Fibroblast of skin of back (primary cell): ENCODE measurements at places on chromosomes 13 and 19.

DNA sequence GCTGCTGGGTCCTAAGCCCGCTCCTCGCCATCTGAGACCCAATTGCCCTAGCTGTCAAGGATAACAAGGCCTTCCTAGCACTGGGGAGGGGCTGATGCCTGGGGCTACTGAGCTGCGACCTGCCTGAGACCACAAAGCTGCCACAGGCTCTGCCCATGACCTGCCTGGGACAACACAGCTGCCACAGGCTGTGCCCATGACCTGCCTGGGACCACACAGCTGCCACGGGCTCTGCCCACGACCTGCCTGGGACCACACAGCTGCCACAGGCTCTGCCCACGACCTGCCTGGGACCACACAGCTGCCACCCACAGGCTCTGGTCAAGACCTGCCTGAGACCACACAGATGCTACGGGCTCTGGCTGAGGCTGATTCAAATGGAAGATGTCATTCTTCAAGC, 54.8 kb downstream of the EPS15L1 start:
- no peak for DNase-seq

- DNase-seq = no peak
Observed at GRCh38 chr13:20274466-20274865, 42.3 kb upstream of the GJB6 start.

GRCh38 chr13:98033277-98034247, 80.1 kb downstream of the IPO5 start:
- DNase-seq = peak; percentile 74

DNA sequence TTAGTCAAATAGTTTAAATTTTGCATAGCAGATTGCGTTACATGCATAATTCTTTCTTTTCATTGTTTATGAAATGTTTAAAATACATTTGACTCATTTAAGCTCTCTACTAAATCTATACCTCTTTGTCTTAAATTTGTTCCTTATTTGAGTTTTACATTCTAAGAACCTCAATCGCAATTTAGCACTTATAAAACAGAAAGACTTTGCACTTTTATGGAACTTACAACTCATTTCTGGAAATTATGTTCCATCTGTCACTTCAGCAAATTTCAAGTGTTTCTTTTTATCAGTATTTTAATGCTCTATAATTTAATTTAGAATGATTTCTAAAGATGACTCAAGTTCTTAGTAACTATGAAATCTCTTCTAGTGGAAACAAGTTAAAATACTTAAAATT, 1505.8 kb upstream of the SPRY2 start:
- DNase-seq = no peak

DNA sequence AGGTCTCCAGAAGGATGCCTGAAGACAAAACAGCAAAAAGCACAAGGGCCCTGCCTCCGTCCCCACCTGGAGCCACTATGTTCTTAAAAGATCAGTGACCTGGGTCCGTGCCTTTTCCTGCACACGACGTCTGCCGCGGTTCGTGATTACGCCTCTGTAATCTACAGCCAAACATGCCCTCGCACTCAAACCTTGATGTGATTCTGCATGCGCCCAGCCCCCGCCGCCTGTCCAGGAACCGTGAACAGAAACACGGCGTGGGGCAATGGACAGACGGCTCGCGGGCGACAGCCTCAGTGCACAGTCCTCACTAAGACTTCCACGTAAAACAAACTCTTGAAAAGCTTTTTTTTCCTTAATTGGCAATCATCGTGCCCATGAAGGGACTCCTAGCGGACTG, 15.5 kb downstream of the C13orf46 start:
- no peak for DNase-seq

DNA sequence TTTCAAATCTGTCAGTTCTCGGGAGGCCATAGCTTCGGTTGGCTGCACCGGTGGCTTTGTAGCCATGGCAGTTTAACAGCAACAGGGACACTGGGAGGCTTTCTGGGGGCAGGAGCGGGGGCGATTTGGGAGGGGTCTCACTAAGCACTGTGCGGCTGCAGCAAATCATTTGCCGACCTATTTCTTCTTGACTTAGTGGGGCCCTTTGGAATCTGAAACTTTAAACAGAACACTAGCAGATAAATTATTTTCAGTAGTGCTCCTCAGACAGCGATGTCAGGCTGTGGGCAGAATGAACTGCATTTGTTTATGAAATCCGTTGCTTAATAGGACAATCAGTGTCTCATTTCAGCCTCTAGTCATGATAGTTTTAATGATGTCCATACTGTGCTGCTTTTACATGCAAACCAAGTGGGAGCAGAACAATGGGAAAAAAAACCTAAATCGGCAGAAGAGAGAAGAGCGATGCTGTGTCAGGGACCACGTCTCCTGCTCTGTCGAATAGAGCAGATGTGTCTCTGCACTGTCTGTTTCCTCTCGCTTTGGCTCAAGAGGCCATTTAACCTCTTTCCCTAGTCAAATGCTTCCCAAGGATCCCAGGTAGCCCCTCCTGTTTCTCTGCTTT, 211.9 kb downstream of the OLFM4 start:
- no peak for DNase-seq

- peak; percentile 82 for DNase-seq
Observed at GRCh38 chr19:52993342-52994178, 20.2 kb upstream of the ERVV-1 start.

DNA sequence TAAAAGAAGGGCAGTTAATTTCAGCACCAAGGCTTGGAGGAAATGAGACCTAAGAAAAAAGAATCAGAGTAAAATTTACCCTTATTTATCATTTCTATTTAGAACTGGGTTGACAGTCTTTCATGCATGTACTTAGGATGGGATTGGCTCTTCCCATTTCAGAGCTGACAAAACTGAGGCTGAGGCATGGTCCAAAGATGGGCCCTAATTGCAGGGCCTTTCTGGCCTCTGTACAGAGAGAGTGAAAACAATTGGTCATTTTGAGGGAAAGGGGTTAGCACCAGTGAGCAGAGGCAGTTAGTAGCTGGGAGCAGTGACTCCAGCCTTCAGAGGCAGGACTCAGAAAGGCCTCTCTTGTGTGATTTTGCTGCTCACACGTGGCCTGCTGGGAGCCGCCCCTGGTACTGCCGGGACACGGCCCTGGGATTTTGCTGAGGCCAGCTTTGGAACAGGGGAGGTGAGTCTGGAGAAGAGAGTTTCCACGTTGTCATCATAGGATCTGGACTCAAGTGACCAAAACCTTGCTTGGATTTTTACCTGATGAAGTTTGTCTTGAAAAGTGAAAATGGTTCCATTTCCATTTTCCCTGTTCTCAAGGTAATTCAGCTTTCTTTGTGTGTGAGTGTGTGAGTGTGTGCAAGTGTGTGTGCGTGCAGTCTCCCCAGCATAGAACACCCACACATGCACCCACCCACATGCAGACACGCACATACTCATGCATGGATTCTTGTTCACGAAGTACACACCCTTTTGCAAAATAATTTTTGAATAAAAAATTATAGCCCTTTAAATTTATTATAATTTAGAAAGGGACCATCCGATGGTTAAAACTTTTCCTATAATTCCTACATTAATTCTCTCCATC, at the start of gene ZNF536:
Gene ZNF536, plus strand, starts transcription at position 425 of the 865 bp plus-strand sequence. CDS start 71,179 bp downstream, outside the sequence.
- no peak for DNase-seq

DNA sequence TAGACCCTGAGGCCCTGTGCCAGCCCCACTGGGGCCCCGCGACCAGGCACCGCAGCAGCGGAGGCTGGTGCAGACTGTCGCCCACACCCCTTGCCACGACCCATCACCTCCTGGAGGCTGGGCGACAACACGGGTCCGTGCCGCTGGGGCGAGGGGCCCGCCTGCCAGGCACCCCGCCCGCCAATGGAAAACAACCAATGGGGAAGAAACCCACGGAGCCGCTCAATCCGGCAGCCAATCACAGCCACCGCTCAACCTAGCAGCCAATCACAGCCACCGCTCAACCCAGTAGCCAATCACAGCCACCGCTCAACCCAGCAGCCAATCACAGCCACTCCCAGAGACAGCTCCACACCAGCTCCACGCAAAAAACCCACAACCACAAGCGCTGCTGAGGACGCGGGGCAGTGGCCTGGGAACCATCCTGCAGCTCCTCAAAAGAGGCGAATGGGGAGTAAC, 29.7 kb downstream of the GPX4 start:
- DNase-seq = no peak

- no peak for DNase-seq
Observed at GRCh38 chr19:47156861-47157430, 26.3 kb downstream of the SAE1 start.

DNA sequence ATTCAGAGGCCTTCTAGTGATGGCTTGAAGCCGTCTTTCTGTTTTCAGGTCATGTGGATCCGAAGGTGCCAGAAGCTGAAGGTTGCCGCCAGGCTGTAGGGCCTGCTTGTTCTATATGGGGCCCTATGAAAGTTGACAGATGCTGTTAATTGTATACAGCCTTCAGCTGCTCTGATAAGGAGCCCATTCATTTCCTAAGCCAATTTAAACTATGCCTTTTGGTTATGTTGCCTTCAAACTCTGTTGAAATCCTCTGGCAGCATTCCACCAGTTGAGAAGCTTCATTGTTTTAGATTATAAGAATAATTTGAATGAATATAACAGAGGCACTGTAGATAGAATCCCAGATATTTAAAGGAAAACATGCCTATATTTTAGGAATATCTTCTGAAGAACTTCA, 34.4 kb downstream of the RAP2A start:
- DNase-seq = no peak

DNA sequence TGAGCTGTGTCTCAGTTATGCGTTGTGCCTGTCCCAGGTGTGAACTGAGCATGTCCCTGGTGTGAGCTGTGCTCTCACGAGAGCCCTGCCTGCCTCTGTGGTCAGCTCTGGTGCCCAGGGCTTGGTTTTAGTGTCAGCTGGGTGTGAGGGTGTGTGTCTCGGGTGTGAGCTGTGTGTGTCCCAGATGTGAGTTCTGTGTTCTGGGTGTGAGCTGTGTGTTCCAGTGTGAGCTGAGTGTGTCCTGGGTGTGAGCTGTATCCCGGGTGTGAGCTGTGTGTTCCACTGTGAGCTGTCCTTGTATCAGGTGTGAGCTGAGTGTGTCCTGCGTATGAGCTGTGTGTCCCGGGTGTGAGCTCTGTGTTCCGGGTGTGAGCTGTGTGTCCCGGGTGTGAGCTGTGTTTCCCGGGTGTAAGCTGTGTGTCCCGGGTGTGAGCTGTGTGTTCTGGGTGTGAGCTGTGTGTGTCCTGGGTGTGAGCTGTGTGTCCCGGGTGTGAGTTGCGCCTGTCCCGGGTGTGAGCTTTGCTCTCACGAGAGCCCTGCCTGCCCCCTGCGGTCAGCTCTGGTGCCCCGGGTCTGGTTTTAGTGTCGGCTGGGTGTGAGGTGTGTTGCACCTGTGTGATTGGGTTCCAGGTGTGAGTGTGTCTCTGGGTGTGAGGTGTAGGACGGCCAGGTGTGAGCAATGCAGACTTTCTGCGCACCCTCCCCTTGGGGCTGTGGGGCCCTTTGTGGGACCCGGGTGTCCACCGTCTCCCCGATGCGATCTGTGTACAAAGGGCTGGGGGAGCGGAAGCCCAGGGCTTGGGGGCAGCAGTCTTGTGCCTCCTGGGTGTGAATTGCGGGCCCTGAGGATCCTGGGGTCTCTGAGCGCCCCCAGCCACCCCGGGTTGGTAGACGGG, 7.1 kb upstream of the PEAK3 start:
- DNase-seq = no peak

- no peak for DNase-seq
Observed at GRCh38 chr13:95296326-95296925, 4.8 kb downstream of the ABCC4 start.

- peak; percentile 94 for DNase-seq
Observed at GRCh38 chr19:40603389-40604170, 2.4 kb downstream of the LTBP4 start.

- DNase-seq = no peak
Observed at GRCh38 chr19:7744871-7745650, 2.3 kb downstream of the CD209 start.

DNA sequence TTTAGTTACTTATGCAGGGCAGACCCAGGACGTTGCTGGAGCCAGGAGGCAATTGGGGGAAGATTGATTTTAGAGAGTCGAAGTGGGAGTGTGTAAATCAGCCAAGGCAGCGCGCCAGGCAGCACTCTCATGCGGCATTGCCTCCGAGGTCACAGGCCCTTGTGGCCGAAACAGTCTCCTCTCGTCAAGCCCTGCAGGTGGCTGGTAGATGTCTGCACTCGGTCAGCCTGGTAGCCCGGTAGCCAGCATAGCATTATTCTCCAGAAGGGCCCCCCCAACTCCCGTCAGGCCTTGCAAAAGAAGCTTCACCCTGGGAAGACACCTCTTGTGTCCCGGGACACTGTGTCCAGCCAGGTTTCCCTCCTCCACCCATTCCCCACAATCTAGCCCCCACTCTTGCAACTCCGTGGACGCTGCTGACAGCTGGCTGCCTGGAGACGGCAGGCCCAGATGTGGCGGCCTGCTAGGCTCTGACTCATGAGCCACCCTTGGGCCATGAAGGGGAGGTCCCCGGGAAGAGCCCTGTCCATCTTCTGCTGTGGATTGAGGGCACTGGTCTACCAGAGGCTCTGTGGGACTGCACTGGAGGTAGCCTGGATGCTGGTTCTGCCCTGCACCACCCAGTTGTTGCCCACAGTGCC, 2.6 kb upstream of the PEPD start:
- no peak for DNase-seq

GRCh38 chr19:47002853-47003610, 16.6 kb upstream of the NPAS1 start:
- DNase-seq = no peak

DNA sequence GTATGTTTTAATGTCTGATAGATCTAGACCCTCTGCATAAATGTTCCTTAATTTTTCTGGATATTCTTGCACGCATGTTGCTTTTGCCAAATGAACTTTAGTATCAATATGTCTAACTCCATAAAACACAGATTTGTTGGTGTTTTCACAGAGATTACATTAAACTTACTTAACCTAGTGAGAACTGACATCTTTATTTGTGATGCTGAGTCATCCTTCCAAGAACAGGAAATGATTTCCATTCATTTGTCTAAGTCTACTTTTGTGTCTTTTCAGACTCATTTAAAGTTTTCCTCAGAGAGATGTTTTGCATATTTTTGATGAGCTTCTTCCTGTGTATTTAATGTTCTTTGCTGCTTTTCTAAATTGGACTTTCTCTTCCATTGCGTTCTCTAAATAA, 184.0 kb downstream of the SLC7A1 start:
- DNase-seq = peak; percentile 73

DNA sequence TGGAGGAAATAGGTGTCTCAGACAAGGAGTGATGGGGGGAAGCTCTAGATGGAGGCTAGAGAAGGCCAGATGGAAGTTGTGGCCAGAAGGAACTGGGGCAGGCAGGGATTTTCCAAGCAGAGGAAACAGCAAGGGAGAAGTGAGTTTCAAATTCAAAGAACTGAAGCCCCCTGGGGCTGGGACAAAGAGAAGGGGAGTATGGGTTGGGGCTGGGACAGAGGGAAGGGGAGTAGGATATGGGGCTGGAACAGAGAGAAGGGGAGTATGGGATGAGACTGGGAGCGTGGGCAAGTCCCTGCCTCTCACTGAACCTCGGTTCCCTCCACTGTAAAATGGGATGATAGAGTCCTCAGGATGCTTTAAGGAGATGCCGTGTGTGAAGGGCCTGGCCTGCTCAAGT, 1.9 kb upstream of the GTF2F1 start:
- DNase-seq = no peak

GRCh38 chr19:48806818-48807589, 3.8 kb downstream of the BCAT2 start:
- DNase-seq = peak; percentile 62
